ENCODE measurements at places on chromosomes 5 and 9.
A peak's percentile ranks its signal among the peaks of the same experiment; 100 is the strongest.

- no peak for DNase-seq
These were observed 85.4 kb upstream of the FSTL4 start for GRCh38 chr5:133697536-133698258.

GRCh38 chr5:154446195-154447088 lies 645 bp downstream of the SAP30L start:
- DNase-seq: peak; percentile 69

DNA sequence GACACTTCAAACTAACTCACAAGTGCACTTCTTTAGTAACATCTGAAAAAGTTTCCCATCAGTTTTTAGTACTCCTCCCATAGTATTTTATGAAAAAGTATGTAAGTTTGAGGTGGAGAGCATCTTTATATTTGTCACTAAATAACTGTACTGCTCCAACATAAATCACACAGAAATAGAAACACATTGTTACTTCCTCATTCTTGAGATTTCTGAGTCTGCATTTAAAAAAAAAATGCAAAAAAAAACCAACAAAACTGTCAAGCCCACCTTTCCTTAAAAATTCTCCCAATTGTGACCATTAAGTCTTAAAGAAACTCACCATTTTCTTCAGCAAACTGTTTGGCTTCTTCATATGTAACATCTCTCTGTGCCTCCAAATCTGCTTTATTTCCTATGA lies 18.7 kb downstream of the RAB14 start:
- no peak for DNase-seq

GRCh38 chr9:70602321-70603019 lies 188.0 kb upstream of the KLF9 start:
- no peak for DNase-seq

DNA sequence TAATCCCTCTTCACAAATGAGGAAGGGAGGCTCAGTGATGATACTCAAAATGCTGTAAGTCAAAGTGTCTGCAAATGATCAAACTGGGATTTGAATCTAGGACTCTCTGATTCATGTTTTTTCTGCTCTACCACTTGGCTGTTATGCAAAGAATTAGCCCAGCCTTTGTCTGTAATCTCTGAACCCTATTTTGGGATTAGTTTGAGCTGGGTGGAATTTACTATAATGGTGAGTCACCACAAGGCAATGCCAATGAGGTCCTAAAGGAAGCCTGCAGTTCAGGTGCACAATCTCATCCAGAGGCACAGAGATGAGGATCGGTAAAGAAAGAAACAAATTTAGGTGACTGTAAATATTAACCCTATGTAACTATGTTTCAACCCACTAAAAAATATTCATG lies 29.2 kb downstream of the RFK start:
- DNase-seq: no peak

DNA sequence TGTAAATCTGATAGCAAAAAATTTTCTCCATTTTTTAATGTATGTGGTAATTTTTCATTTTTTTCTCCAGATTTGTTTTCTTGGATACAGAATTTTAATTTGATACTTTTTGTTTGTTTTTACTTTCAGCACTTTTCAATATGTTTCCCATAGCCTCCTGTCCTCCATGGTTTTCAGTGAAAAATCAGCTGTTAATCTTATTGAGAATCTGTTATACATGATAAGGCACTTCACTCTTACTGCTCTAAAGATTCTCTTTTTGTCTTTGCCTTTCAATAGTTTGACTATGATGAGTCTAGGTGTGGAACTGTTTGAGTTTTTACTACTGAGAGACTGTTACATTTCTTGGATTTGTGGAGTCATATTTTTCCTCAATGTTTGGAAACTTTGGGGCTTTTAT lies 455.7 kb upstream of the NUDT12 start:
- DNase-seq: no peak

- DNase-seq: peak; percentile 56
These were observed 624 bp downstream of the FBXW11 start for GRCh38 chr5:172005708-172006320.

DNA sequence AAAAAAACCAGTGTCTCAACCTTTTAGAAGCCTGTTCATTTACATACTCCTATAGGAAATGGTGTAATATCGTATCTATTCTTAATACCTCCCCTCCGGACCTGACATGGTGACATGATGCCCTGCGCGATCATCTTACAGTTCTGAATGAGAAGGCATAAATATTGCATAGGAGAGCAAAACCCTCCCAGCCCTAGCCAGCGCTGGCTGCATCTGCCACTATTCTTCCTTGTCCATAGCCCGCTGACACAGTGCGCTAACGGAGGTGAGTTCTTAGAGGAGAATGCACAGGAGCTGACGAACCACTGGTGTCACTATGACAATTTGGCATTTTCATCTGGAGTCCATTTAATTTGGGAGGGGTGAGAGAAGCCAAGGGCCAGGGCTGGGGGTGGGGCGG lies 290.1 kb downstream of the EFNA5 start:
- no peak for DNase-seq

- DNase-seq: peak; percentile 85
These were observed 2.4 kb upstream of the VAV2 start for GRCh38 chr9:133994353-133995011.

- DNase-seq: no peak
These were observed 12.2 kb upstream of the CSNK1A1 start for GRCh38 chr5:149563466-149563865.

GRCh38 chr5:150340614-150341255 lies 16.8 kb upstream of the TCOF1 start:
- DNase-seq: no peak

DNA sequence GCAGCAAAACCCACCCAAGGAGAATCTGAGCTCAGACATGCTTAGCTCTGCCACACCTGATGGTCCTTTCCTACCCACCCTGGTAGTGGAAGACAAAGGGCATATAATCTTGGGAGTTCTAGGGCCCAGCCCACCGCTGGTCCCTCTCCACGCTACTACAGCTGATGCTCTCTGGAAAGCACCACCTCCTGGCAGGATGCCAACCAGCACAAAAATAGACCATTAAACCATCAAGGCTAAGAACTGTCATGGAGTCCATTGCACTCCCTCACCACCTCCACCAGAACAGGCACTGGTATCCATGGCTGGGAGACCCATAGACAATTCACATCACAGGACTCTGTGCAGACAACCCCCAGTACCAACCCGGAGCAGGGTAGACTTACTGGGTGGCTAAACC lies 111.0 kb upstream of the IL7R start:
- no peak for DNase-seq

DNA sequence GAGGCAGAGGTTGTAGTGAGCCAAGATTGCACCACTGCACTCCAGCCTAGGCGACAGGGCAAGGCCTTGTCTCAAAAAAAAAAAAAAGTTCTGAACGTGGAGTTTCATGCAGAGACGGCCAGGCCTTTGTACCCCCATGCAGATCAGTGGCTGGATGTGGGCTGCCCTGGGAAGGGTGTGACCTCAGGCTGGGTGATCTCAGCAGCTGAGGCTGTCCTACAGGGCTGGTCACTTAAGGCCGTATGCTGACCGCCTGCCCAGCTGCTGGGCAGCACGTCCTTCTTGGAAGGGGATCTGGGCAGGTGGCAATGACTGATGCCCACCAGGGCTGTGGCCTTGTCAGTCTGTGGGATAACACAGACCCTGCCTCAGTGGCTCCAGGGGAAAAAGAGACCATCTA lies 37.2 kb upstream of the GRHPR start:
- DNase-seq: no peak

DNA sequence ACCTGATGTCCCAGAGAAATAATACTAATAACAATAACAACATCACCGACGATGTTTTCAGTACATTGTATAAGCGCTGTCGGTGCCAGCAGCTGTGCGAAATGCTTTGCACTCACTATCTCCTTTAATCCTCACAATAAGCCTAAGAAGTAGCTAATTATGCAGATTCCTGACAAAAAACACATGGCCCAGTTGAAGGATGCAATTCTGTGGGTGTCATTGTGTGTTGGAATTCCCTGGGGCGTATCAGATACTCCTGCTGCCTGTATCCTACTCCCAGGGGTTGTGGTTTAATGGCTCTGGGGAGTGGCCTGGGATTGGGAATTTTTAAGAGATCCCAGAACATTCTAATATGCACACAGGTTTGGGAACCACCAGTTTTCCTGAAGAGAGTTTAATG lies 154.0 kb downstream of the RGS3 start:
- no peak for DNase-seq

DNA sequence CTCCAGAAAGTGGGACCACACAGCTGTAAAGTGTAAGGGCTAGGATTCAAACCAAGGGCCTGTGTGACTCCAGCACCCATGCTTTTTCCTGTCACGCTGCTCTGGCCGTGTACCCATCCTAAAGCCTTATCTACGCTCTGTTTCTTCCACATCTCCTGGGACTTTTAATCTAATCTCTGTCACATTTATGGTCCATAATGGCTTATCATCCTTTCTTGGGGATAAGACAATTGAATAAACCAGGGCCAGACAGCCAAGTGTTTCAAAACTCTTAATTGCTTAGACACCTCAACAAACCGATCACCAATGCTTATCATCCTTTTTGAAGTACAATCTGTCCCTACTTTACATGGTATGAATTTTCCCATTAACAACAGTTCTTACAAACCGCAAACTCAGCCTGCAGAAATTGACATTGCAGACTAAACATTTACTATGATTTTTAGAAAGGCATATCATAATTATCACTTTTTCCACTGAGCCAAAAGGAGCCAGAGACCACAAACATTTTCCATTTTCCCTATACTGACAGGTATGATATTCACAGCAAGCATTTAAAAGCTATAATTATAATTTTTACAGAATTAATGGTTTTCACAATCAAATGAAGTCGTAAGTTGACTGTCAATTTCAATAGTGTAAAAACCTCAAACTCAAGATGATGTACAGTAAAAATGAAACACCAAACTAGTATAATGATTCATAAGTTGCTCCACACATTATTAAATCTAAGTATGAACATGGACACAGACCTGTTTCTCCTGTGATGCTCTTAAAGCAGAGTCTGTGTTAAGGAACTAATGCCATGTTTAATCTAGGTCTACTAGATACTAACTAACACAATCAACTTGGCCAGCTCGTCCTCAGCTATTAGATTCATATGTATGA lies 99.5 kb downstream of the FBXW11 start:
- DNase-seq: no peak

DNA sequence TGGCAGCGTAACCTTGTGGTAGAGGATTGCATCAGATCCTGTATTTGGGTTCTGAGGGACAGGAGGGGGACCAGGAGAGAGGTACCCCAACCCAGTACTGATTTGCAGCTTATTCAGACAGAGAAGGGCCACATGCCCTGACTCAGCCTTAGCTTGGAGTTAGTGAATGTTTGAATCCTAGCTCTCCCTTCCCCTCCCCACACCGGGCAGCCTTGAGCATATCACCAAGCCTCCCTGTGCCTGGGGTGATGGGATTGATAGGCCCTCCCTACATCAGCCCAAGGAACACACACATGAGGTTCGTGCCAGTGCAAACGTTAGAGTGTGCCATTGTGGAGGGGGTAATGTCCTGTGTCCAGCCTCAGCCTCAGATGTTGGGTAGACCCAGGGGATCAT lies 71.9 kb downstream of the AMBP start:
- no peak for DNase-seq

DNA sequence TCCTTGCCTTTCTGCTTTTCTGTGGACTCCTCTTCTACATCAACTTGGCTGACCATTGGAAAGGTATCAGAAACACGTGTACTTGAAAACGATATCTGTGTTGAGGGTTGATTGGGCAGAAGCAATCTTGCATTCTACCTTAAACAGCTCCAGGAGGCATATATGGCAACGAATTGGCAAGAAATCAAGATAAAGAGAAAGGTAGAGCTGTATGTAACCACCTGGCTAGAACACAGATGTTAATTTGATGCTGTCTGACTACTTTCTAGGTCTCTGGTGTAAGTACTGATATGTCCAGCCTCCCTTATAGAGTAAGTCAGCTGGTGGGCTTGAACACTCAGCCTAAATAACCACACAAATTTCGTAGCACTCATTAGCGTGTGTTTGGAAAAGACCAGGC lies 1.3 kb downstream of the MAN1B1 start:
- DNase-seq: no peak

DNA sequence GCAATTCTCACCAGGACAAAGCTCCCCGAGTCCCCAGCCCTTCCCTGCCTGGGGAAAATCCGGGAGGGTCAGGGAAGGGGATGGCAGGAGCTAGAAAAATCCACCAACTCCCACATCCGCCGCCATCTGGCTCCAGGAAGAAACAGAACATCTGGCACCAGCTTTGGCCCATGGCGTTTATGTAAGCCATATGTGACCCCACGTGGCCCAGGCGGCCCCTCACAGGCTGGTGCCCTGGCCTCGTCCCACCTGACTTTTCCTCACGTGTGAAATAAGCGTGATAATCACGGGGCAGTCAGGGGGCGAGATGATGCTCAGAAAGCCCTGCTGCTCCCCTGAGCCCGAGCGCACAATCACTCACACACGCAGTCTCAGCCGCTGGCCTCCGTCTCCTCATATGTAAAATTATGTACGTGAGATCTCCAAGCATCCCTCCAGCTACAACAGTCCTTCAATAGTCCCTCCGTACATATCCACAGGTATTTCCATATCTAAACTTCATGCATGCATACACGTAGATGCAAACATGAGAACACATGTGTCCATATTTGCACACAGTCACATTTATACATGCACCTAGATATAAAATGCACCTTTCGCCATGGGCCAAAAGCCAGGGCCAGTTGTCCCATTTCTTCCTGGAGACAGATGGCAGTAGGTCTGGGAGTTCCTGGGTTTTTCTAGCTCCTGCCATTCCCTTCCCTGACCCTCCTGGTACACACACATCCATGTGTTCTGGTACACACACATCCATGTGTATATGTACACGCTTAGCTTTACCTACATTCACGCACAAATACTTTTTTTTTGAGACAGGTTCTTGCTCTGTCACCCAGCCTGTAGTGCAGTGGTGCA lies 28.9 kb downstream of the PLPP7 start:
- DNase-seq: peak; percentile 40

GRCh38 chr5:81147886-81148571 lies 85.1 kb upstream of the CKMT2 start:
- no peak for DNase-seq

DNA sequence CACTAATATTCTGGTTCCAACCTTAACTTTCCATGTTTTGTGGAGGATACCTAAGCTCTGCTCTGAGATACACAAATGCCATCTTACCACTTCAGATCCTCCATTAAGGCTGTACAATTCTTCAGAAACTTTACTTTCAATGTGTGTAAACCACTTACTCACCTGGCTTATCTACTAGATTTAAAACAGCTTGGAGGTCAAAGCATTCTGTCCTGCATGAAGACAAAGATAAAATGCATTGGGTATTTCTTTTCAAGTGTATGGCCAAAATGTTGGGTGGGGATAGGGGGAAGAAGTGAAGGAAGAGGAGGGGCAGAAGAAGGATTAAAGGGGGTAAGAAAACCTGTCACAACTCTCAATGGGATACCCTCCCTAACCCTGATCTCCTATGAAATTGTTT lies 939 bp downstream of the GOLGA1 start:
- DNase-seq: no peak

DNA sequence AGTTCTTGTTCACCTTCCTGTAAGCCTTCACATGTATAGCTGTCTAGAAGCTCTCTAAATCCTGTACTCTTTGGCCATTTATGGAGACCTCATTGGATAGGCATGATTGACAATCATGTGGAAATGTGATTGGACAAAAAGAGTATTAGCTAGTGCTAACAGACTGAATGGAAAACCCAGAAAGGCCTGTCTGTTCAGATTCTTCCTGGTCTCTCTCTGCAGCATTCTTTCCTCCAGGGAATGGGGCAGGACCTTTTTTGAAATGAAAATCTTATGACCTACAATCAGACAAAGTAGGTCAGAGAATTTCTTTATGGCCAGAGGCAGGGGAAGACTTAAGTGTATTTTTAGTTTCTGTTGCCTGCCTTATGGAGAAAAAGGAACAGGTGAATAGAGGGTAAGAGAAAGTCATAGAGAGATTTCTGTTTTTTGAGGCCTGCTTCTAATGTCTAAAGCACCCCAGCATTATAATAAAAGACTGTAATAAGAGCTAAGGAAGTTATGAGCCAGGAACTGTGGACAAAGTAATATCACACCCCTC lies 152.4 kb upstream of the CCDC152 start:
- DNase-seq: no peak
